Stimulated activated CD4-positive, alpha-beta T cell treated with anti-CD3 and anti-CD28 coated beads, Interleukin-15, amount 100 ng/mL, for 48 hours (primary cell): ENCODE measurements at places on chromosomes 4 and X.

- no peak for DNase-seq
Observed at GRCh38 chr4:40212674-40213527, 16.1 kb downstream of the RHOH start.

DNA sequence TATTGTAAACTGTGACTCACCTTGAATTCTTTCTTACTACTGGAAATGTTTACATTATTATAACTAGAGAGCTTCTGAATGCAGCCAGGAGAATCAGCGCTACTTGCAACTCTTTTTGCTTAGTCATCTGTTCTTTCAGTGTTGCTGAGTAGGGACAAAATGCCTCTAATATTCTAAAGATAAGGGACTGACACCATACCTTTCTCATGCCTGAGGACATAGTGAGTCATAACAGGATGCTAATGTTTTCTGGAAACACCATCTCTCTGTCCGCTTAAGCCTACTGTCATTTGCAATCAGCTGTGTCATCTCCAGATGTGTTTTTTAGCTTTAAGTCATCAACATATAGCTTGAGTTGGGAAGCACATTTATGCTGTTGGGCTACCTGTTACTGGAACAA lies 108.3 kb downstream of the QRFPR start:
- DNase-seq, result no peak

GRCh38 chrX:29666366-29666765 lies 549.0 kb upstream of the MAGEB2 start:
- no peak for DNase-seq

- no peak for DNase-seq
Observed at GRCh38 chr4:15482842-15483241, 13.2 kb downstream of the CC2D2A start.

DNA sequence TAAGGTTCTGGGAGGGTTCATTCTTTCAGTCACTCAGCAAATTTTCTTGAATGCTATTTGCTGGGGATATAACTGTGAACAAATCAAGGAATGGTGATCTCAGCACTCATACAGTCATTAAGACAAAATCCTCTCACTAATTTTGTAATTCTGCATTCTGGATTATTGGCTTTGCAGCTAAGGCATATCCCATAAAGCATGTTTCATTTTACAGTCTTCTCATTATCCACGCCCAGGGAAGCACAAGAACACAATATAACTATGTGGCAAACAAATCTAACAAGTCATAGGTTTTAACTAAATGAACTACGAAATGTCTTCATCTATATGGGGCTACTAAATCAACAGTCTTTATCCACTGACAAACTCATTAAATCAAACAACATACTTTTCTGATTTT lies 139.9 kb downstream of the CAMK2D start:
- no peak for DNase-seq

GRCh38 chrX:45614853-45615252 lies 414.2 kb upstream of the DIPK2B start:
- no peak for DNase-seq
